ENCODE measurements at places on chromosomes 3 and 15. TPM values are rescaled to one million over a fixed set of nuclear protein-coding genes. Genes with fewer than 3 reads are reported as not detected.

Gene MGLL
- polyA plus RNA-seq, result 25.2 TPM

DNA sequence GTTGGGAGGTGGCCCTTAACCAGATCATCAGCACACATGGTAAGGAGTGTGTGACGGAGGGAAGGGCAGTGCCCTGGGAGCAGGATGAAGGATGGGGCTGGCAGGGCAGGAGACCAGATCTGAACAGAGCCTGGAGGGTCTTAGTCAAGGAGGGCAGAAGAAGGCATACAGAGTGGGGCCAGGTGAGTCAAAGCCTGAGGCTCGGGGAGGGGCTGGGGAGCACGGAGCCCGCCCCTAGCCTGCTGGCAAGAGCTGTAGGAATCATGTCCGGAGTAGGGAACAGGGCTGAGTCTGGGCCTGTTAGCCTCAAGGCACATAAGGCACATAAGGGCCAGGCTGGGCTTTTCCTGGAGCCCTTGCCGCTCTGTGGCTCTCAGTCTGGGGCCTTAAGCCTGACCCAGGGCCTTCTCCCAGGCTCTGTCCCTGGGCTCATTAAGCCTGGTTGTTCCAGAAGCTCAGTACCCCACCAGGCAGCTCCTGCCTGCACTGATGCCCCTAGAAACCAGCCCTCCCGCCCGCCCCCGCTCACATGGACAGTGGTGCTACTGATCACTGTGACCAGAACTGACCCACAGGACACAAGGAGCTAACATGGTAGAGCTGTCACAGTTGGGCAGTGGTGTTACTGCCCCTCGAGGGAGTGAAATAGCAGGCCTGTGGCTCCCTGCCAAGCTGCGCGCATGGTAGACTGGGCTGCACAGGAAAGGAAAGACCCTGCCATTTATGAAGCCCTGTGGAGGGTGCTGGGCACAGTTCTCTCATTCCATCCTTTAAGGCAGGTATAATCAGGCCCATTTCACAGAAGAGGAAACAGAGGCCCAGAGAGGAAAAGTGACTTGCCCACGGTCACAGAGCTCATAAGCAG is 14.6 kb downstream of the ISG20 start:
- DNase-seq, result no peak

GRCh38 chr3:183490653-183491052 is 62.2 kb upstream of the MCF2L2 start:
- DNase-seq, result no peak

Gene RPL32
- polyA plus RNA-seq, result 2,392 TPM

GRCh38 chr3:45817831-45818522 is 21.6 kb upstream of the SLC6A20 start:
- no peak for DNase-seq

Gene DUSP7
- 16.6 TPM for polyA plus RNA-seq

DNA sequence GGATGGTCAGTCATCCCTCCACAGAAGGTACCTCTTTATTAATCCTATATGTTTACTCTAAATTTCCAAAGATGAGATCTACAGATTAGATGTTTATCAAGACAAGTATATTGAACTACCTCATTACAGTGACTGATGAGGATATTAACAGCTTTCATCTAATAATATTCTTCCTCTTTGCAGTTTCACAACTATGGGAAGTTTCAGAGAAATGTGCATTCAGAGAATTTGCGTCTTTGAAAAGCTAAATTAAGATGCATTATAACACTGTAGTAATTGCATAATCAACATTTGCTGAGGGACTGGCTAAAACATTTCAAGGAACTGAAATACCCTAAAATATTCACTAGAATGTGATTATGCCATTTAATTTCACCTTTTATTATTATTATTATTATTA is 46.7 kb downstream of the MCF2L2 start:
- DNase-seq, result no peak

- no peak for DNase-seq
Measured at GRCh38 chr3:143328451-143328850, 208.9 kb downstream of the CHST2 start.

DNA sequence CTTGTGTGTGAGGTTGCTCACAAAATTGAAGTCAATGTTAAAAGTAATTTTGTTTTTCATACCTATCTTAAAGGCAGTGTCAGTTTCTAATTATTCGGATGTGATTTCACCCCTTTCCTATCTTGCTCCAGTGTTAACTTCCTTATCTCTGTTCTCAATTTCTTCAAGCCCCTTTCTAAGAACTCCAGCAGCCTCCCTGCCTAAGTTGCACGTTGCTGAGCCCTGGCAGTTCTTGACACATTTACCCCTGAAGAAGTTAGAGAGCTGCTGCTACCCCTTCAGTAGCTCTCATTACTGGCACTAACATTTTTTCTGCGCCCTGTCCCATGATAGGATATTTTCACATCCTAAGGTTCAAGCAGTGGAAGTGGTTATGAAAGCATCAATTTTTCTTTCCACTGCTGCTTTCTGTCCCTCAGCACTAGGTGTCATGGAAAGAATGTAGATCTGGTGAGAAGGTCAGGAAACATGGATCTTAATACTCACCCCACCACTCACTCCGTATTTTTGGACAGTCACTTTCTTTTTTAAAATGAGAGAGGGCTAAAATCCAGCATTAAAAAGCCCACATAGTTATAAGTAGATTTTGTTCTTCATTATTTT is 62.9 kb downstream of the OPA1 start:
- no peak for DNase-seq

DNA sequence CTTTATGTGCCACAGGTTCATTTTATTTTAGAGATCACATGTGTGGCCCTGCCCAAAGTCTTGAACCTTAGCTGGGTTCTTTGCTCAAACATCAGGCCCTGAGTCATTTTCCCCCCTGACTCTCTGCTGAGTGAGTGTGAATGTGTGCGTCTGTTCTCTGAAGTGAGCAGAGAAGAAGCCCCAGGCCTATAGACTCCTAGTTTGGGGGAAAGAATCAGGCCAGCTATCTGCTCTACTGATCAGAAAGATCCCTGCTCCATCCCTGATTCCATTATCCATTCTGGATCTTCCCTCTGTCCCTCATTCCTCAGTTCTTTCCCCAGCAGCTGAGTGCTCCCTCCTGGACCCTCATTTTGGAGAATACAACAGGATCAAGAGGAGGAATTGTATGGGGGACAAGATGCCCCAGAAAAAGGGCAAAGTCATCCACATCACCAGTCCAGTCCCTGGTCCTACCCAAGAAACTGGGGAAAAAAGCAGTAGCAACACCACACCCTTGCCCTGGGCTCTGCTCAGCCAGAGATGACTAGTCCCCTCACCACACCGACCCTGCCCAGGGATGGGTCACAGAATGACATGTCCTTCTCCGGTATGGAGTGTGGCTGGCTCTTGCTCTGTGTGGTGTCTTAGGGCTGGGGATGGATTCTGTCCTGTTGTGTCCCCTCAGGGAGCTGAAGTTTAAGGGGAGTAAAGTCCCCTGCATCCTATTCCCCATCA is 3.2 kb downstream of the DUOX1 start:
- DNase-seq, result no peak

DNA sequence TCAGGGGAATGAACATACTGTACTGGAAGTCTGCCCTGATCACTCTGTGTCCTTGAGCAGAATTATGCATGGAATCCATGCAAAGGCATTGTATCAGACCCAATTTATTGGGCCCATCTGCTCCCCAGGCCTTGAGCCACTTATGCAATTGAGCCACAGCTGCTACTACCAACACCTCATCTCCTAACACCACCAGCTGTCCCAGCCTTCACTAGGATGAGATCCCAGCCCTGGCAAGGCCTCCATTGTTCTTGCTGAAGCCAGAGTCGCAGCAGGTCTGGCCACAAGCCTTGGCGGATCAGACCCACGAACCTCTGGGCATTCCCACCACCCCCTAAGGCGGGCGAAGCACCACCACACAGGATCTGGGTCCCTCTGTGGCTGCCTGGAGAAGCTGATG is 9.2 kb upstream of the NME9 start:
- DNase-seq, result no peak

Gene FANCD2OS
- not detected for polyA plus RNA-seq

Gene CCR9
- polyA plus RNA-seq, result 0.10 TPM

- no peak for DNase-seq
Measured at GRCh38 chr3:12430086-12430485, 54.2 kb upstream of the TSEN2 start.

Gene MASP1
- polyA plus RNA-seq, result 10.2 TPM

- peak; percentile 48 for DNase-seq
Measured at GRCh38 chr3:72446218-72447058, 401.8 kb downstream of the SHQ1 start.

DNA sequence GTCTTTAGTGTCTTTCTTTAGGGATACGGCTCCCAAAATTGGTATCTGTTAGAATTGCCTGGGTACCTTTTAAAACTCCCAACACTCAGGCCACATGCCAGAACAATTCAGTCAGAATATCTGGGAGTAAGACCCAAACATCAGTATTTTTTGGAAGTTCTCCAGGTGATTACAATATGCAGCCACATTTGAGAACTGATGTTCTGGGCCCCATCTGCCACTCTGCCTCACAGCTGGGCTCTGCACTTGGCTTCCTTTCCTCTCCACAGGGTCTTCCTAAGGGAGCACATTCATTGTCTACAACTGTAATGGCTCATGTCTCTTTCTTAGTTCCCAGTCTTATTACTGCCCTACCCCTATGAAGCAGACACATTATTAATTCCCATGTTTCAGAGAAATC is 394.5 kb downstream of the MFSD1 start:
- no peak for DNase-seq

DNA sequence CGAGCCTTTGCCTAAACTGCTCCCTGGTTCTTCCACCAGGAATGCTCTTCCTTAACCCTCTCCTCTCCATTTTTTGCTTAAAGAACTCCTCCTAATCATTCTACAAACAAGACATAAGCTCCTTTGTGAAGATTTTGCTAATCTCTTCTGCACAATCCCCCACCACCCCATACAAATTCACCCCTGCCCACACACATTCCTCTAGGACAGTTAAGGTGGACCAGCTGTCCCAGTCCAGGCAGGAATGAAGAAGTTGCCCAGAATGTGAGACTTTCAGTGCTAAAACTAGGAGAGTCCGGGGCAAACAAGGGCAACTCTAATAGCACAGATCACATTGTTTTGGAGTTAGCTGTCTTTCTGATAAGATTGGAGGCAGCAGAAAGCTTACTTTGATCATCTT is 13.9 kb upstream of the FAM174B start:
- no peak for DNase-seq

Gene SNUPN
- 32.6 TPM for polyA plus RNA-seq

Gene BNC1
- 0.21 TPM for polyA plus RNA-seq

DNA sequence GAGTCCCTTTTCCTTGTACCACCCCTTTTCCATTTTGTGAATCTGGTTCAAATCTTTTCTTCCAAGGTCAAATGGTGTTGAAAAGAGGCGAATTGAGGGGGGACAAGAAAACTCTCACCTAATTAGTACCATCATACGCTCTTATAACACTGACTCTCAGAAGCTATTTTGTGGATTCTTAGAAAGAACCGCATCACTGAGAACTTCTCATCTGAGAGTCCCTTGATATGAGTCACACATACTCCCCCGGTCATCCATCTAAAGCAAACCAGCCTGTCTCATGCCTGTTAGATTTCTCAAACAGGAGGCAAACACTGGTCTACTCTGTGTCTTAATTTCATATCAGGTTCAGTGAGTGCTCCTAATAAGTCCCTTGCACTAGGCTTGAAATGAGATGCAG is 76.5 kb upstream of the SPRED1 start:
- DNase-seq, result peak; percentile 21

Gene CPB1
- 0.58 TPM for polyA plus RNA-seq

GRCh38 chr3:112341386-112341785 is 8.4 kb downstream of the CD200 start:
- no peak for DNase-seq

Gene APOD
- polyA plus RNA-seq, result 10.0 TPM

Gene GOLGA8S
- 1.6 TPM for polyA plus RNA-seq

DNA sequence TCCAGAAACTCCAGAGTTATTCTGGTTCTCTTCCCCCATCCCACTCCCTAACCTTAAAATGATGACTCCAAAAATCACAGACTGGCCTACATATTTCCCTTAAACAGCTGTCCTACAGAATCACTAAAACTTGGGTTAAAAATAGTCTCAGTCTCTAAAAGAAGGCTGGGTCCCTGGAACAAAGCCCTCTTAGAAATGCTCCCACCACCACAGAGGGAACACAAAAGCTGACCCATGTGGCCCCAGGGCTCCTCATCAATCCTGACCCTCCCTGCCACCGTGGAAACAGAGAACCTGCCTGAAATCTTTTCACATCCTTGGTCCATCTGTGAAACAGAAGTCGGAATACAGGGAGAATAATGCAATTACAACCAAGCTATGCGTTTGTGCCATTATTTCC is 55.7 kb upstream of the DCLK3 start:
- no peak for DNase-seq

Gene CD86
- 1.1 TPM for polyA plus RNA-seq

Gene PRTG
- 12.1 TPM for polyA plus RNA-seq

- DNase-seq, result no peak
Measured at GRCh38 chr15:69398491-69398891, 15.7 kb upstream of the KIF23 start.

DNA sequence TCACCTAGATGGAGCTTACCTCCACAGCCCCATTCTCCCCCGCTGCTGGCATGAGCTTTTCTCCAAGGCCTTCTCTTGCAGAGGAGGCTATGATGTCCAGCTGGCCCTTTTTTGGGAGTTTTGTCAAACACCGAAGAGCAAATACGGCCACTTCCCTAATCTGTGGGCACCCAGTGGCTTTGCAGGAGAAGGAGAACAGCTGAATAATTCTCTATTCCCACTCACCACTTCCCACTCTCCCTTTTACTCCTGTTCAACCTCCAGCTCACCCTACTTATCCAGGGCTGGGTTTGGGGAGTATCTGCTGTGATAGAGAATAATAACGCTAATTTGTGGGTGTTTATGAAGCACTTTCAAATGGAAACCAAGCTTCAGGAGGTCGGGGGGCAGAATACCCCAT is 93.0 kb downstream of the AAGAB start:
- DNase-seq, result no peak

Gene TMEM40
- 1.7 TPM for polyA plus RNA-seq

Measured in renal pelvis (tissue), 12 donors.